Muscle of leg (tissue), 16 donors: ENCODE measurements at places on chromosomes 7 and 10. TPM values are rescaled to one million over a fixed set of nuclear protein-coding genes. Genes with fewer than 3 reads are reported as not detected.

The DOCK4 gene
- total RNA-seq = 14.0 TPM

The TMEM140 gene
- 1.3 TPM for total RNA-seq

The STAMBPL1 gene
- 10.3 TPM for total RNA-seq

The WNT2 gene
- 14.8 TPM for total RNA-seq

DNA sequence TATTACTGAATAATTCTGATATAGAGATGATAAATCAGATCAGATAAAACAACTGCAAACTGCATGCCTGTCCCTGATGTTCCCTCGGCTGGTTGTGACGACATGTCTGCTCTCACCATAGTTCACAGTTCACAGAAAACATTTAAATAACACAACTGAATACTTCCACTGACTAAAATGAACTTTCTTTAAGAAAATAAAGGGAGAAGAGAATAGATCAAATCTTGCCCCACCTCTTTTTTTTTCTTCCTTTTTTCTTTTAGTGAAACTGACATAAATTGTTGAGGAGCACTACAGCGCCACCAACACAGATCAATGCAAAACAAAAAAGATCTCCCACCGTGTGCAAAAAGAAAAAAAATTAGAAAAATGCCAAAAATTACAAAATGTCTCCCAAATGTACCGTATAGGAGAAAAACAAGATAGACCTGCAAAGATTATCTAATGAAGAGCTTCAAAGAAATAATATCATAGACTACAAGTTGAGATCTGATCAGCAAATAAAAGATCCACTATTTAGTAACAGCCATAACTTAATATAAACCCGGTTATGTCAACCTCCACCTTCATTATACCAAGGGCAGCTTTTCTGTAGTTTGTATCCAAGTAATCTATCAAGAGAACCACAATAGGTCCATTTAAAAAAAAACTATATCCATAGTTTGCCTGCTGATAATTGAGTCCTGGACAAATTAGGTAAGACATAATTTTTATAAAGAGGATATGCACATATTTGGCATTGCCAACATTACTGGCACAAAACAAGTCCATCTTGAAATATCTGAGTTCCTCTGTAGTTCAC is 30.7 kb upstream of the EPC1 start:
- peak; percentile 91 for DNase-seq
- no peaks in the 10 kb centered on the region for H3K36me3 ChIP-seq
- peak overlapping the region; percentile 48 for H3K4me3 ChIP-seq
- peak overlapping the region; percentile 87 for H3K27ac ChIP-seq

DNA sequence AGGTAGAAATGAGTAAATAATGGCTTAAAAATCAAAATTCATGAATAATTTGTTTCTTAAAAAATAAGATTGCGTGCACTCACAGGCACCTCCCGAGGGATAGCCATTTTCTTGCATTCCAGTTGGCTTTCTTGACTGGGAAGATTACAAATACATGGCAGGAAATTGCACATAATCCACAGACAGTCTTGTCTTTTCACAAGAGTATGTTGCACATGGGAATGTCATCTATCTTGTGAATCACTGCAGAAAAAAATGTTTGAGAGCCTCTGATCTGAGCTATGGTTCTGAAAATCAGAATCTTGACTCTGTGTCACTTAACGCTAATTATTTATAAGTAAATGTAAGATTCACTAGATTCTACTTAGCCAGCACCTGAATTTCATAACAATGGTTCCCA is 74.1 kb upstream of the PRKG1 start:
- no peak overlapping the region for H3K4me3 ChIP-seq
- DNase-seq = no peak
- no peak overlapping the region for H3K27ac ChIP-seq

DNA sequence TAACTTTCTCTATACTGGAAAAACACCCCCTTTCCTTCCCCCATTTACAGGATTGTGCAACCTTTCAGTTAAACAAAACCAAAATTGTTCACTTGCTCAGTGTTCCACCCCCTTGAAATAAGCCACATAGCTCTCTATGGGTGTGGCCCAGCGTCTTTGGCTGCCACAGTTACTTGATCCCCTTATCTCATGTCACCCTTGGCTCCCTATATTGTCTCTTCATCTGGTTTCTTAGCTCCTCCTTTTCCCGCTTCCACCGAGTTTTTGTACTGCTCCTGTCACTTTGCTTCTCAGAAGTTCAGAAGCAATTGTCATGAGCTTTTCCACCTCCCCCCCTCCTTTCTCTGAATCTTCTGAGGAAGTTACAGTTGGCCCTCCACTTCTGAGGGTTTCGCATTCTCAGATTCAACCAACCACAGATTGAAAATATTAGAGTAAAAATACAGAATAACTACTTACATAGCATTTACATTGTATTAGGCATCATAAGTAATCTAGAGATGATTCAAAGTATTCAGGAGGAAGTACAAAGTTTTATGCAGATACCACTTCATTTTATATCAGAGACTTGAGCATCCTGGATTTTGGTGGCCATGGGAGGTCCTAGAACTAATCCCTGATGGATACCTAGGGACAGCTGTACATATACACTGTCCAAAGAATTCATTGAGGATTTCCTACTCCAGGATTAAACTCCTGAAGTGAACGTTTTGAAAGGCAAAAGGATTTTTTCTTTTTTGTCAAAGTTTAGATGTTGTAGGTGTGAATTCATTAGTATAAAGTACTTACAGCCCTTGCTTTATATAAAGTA is 60.4 kb downstream of the ADD3 start:
- peaks cover 7% of the 10 kb centered on the region for H3K4me1 ChIP-seq
- no peak overlapping the region for H3K4me3 ChIP-seq
- DNase-seq = peak; percentile 67
- H3K27ac ChIP-seq = peak overlapping the region; percentile 33
- H3K36me3 ChIP-seq = no peaks in the 10 kb centered on the region
- H3K27me3 ChIP-seq = no peaks in the 10 kb centered on the region

DNA sequence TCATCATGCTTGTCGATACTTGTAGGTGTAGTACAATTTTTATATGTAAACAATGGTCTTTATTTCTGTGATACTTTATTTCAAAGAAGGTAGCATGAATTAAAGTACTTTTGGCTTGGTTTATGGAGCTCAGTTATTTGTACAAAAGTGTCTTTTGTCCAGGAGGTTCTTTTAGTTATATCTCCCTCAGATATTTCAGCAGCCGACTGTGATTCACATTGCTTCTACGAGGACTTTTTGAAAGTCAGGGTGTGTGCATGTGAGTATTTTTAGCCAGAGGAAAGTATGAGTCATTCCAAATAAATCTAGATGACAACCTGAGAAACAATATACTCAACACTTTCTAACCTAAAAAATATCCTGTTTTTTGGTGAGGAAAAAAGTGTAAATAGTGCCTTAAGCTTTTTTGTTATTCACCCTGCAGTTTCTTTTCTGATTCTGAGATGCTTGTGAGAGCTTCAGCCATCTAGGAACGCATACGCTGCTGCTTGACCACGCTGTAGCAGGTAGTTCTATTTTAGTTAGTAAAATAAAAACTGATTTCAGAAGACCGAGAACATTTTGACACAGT is 595 bp upstream of the SUN1 start:
- peak overlapping the region; percentile 81 for H3K27ac ChIP-seq
- peak; percentile 93 for DNase-seq
- H3K4me1 ChIP-seq = peaks cover 64% of the 10 kb centered on the region
- no peaks in the 10 kb centered on the region for H3K27me3 ChIP-seq
- H3K36me3 ChIP-seq = peaks cover 44% of the 10 kb centered on the region

DNA sequence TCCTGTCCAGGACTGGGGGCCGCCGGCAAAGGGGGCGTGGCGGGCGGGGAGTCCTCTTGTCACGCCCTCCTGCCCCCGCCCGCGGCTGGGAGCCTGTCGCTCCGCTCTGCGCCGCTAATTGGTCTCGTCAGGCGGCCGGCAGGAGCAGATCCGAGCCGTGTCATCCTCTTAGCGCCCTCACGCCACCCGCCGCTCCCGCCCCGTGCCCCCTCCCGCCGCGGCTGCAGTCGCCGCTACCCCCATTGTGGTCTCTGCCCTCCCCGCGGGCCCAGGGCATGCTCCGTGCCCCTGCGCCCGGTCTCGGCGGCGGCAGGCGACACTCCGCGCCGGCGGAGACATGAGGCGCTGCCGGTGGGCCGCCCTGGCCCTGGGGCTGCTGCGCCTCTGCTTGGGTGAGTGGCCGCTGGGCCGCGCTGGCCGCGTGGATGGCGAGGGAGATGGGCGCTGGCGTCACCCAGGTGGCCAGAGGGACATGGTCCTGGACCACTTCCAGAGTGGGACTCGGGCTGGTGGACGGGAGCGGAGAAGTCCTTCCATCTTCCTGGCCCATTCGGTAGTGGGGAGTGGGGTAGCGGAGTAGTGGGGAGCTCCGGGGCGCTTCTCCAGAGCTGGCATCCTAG is at the start of gene CDHR1:
Gene CDHR1 (plus strand): TSS at position 114 of the 620 bp plus-strand sequence. CDS start 224 bp downstream, at position 338.
- H3K4me1 ChIP-seq = peaks cover 12% of the 10 kb centered on the region
- no peaks in the 10 kb centered on the region for H3K36me3 ChIP-seq
- peak; percentile 26 for DNase-seq
- H3K27me3 ChIP-seq = peaks cover 58% of the 10 kb centered on the region
- H3K4me3 ChIP-seq = peak within 1 kb of the TSS; percentile 33

DNA sequence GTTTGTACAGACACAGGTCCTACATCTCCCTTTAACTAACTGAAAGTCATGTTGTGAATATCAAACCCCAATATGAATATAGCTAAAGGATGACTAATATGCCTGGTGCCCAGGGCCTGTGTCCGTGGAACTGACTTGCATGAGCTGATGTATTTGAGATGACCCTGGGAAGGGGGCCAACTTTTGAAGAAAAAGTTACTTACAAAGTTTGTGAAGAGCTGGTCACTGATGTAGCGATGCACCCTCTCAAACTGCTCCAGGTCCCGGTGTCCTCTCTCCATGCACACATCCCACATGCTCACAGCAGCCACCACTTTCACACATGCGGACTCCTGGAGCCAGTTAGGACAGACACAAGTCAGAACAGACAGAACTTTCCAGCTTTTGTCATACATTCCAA is 106.2 kb downstream of the ABCC2 start:
- peak; percentile 13 for DNase-seq
- H3K4me3 ChIP-seq = no peak overlapping the region
- H3K4me1 ChIP-seq = no peaks in the 10 kb centered on the region
- H3K27ac ChIP-seq = no peak overlapping the region

GRCh38 chr10:130905386-130905785 is 406.1 kb downstream of the TCERG1L start:
- no peaks in the 10 kb centered on the region for H3K36me3 ChIP-seq
- H3K4me1 ChIP-seq = no peaks in the 10 kb centered on the region
- H3K27ac ChIP-seq = no peak overlapping the region
- H3K4me3 ChIP-seq = no peak overlapping the region

- peaks cover 7% of the 10 kb centered on the region for H3K36me3 ChIP-seq
- H3K4me3 ChIP-seq = no peak overlapping the region
- peaks cover 5% of the 10 kb centered on the region for H3K4me1 ChIP-seq
- no peaks in the 10 kb centered on the region for H3K27me3 ChIP-seq
- no peak for DNase-seq
Measured at GRCh38 chr10:11037991-11038390, 20.3 kb downstream of the CELF2 start.

- H3K27ac ChIP-seq = no peak overlapping the region
- peak; percentile 25 for DNase-seq
- H3K4me3 ChIP-seq = no peak overlapping the region
- no peaks in the 10 kb centered on the region for H3K36me3 ChIP-seq
- no peaks in the 10 kb centered on the region for H3K4me1 ChIP-seq
Measured at GRCh38 chr10:96743988-96744585, 23.8 kb upstream of the PIK3AP1 start.

DNA sequence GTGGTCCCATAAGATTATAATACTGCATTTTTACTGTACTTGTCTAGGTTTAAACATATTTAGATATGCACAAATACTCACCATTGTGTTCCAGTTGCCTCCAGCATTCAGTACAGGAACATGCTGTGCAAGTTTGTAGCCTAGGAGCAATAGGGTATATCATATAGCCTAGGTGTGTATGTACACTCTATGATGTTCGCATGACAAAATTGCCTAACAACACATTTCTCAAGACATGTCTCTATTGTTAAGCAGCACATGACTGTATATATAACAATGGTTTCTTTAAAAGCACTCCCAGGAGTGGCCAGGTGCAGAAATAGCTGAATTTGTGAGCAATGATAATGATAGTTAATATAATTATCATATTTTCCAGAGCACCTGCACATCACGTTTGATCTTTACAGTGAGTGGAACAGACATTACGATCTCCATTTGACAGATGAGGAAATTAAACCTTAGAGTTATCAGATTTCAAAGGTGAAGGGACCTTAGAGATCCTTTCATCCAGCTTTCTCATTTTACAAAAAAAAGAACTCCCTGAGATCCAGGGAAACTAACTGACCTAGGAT is 99.2 kb upstream of the PDCD4 start:
- H3K4me3 ChIP-seq = no peak overlapping the region
- no peak overlapping the region for H3K27ac ChIP-seq
- no peaks in the 10 kb centered on the region for H3K4me1 ChIP-seq
- DNase-seq = no peak

DNA sequence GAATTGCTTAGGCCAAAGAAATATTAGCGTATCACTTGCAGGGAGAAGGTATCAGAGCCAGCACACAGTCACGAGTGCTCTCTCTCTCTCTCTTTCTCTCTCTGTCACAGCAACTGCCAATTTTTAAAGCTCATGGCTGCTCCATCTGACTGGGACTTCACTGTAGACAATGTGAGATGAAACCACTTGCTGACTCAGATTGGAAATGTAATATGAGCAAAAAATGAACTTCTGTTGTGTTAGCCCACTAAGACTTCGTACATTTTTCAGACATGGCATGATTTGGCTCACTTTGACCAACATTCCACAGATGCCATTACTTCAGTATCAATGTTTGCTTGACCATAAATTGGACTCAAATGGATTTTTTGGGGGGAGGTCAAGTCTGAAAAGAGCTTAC is 68.1 kb downstream of the DGKB start:
- no peak overlapping the region for H3K27ac ChIP-seq
- H3K36me3 ChIP-seq = no peaks in the 10 kb centered on the region
- peaks cover 6% of the 10 kb centered on the region for H3K4me1 ChIP-seq
- H3K27me3 ChIP-seq = no peaks in the 10 kb centered on the region
- H3K4me3 ChIP-seq = no peak overlapping the region

GRCh38 chr7:13107291-13107690 is 419.9 kb downstream of the ARL4A start:
- no peaks in the 10 kb centered on the region for H3K4me1 ChIP-seq
- H3K27me3 ChIP-seq = no peaks in the 10 kb centered on the region
- no peak for DNase-seq
- H3K4me3 ChIP-seq = no peak overlapping the region
- no peaks in the 10 kb centered on the region for H3K36me3 ChIP-seq

DNA sequence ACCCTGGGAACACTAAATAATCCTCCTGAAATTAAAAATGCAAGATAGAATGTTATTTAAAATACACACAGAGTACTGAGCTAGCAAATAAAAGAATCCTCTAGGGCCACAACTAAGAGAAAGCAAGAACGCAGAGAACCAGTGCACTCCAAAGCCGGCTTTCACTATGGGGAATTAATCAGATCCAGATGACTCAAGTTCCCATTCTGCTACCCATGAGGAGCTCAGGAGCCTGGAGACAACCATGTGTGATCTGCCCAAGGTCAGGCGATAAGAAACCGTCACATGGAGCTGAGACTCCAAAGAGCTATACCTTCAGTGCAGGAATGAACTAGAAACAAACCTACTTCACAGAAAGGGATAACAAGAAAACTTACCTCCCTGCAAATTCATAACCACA is 19.5 kb upstream of the CYREN start:
- no peak for DNase-seq
- no peak overlapping the region for H3K4me3 ChIP-seq
- no peaks in the 10 kb centered on the region for H3K4me1 ChIP-seq
- no peaks in the 10 kb centered on the region for H3K27me3 ChIP-seq
- H3K27ac ChIP-seq = no peak overlapping the region
- H3K36me3 ChIP-seq = peaks cover 66% of the 10 kb centered on the region

GRCh38 chr7:93574269-93574645 is 267 bp downstream of the CALCR start:
- H3K4me3 ChIP-seq = peak overlapping the region; percentile 48
- no peaks in the 10 kb centered on the region for H3K36me3 ChIP-seq
- DNase-seq = no peak
- peaks cover 4% of the 10 kb centered on the region for H3K4me1 ChIP-seq
- H3K27me3 ChIP-seq = peaks cover 22% of the 10 kb centered on the region
- no peak overlapping the region for H3K27ac ChIP-seq
